ENCODE measurements at places on chromosomes 2 and 18.

DNA sequence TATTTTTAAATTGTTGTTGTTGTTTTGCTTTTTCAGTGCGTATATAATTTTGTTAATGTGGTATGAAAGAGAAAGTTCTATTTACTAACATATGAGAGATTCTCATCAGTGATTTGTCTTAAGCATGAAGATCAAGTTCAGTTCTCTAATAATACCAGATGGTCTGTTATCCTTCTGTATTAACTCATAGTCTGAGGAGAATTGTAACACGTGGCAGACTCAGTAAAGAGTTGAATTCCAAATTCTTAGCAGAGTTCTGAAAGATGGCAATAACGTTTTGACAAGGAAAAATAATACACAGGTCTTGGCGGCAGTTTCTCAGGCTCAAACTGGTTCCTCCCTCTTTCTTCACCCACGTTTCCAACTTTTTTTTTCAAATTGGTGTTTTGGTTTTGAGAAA lies 17.2 kb upstream of the COL3A1 start:
- DNase-seq, result no peak

- no peak for DNase-seq
These were observed 258.5 kb downstream of the ALK start for GRCh38 chr2:29662861-29663260.

GRCh38 chr18:67896451-67896850 lies 379.9 kb upstream of the DSEL start:
- DNase-seq, result no peak

GRCh38 chr2:176997792-176998169 lies 214.8 kb upstream of the HNRNPA3 start:
- no peak for DNase-seq

DNA sequence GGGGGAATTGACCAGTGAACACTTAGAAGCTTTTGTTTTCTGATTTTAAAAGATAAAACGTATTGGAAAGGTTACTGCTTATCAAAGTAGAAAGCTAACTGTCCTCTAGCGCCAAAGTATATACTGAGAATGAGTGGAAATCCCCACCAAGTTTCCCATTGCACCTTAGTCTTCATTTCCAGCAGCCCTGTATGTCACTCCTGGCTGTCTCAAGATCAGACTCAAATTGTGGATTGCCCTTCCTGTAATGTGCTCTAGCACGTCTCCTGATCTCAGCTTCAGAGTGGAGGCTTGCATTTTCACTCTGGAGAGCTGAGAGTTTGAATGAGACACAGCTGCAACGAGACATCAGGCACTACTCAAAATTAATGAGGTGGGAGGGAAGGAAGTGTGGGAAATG lies 26.6 kb downstream of the MFF start:
- no peak for DNase-seq

DNA sequence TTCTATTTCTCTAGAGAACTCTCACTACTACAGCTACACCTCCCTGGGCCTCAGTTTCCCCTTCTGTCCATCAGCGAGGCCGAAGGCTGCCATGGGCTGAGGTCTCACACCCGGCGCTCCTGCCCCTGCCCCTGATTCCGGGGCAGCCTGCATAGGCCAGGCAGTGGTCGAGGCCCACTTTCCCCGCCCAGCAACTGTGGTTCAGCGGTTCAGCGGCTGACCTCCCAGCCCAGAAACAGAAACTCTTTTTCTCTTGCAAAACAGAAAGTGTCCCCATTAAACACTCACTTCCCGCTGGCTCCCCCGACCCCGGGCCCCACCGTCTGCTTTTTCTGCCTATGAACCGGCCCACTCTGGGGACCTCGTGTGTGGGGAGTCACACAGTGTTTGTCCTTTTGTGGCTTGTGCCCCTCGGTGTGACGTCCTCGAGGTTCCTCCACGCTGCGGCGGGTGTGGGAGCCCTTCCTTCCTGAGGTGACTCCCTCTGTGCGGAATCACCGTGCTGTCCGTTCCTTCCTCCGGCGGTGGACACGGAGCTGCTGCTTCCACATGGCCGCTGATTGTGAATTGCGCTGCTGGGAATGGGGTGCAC lies 16.0 kb downstream of the PDCD1 start:
- peak; percentile 49 for DNase-seq

GRCh38 chr2:174035981-174036742 lies 71.0 kb upstream of the SP3 start:
- no peak for DNase-seq

GRCh38 chr2:135821190-135821589 lies 15.8 kb downstream of the LCT start:
- DNase-seq, result no peak

GRCh38 chr2:28296243-28296642 lies 96.4 kb upstream of the FOSL2 start:
- DNase-seq, result no peak

- no peak for DNase-seq
These were observed 49.8 kb upstream of the TNP1 start for GRCh38 chr2:216909541-216910210.

GRCh38 chr2:56109994-56110393 lies 73.8 kb upstream of the CCDC85A start:
- DNase-seq, result no peak

GRCh38 chr18:79367989-79368388 lies 27.7 kb upstream of the NFATC1 start:
- no peak for DNase-seq

GRCh38 chr18:74870950-74871349 lies 273.3 kb downstream of the ZNF407 start:
- DNase-seq, result no peak

- DNase-seq, result no peak
These were observed 96.0 kb downstream of the ACKR3 start for GRCh38 chr2:236665572-236666118.

- peak; percentile 96 for DNase-seq
These were observed at the start of gene TXNL4A for GRCh38 chr18:79988451-79989194. TXNL4A (minus strand) TSS chr18:79988563; CDS start chr18:79988392, 171 bp downstream.

GRCh38 chr2:235660484-235661082 lies 166.7 kb downstream of the AGAP1 start:
- DNase-seq, result no peak

DNA sequence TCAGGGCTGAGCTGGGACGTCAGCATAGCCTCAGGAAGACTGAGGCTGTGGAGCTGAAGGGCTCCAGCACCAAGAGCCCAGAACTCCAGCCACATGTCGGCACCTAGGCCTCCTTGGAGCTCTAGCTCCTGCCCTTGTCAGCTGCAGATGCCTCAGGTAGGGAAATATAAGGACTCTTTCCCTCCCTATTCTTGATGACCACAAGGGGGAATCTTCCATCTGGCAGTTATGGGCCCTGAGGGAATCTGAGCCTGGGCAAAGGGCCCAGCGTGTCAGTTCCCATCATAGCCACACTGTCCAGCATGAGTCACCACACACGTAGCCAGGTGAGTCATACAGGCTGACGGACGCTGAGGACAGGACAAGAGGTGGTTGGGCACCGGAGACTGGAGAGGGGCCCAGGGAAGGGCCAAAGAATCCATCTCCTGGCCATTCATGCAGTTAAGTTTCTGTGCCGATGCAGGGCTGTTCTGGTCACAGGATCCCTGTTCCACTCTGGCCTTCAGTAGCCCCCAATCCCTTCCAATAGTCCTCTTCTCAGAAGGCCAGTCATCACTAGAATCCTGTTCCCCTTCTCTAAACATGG lies 1.8 kb downstream of the MPV17 start:
- DNase-seq, result peak; percentile 81

GRCh38 chr18:59220784-59221765 lies 1.1 kb downstream of the GRP start:
- DNase-seq, result no peak

GRCh38 chr2:46142546-46143428 lies 154.4 kb upstream of the EPAS1 start:
- DNase-seq, result no peak

DNA sequence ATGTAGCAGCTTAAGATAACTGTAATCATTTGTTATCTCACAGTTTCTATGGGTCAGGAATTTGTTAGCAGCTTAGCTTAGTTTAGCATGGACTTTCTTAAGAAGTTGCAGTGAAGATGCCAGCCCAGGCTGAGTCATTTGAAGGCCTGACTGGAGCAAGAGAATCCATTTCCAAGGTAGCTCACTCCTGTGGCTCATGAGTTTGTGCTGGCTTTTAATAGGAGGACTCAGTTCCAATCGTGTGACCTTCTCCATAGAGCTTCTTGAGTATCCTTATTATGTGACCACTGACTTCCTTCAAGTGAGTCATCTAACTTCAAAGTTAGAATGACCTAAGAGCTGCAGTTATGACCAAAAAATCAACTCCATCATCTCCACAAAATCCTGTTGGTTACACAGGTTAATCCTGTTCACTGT lies 1.4 kb downstream of the GPATCH11 start:
- DNase-seq, result no peak

GRCh38 chr18:13141209-13141608 lies 77.4 kb upstream of the LDLRAD4 start:
- no peak for DNase-seq

DNA sequence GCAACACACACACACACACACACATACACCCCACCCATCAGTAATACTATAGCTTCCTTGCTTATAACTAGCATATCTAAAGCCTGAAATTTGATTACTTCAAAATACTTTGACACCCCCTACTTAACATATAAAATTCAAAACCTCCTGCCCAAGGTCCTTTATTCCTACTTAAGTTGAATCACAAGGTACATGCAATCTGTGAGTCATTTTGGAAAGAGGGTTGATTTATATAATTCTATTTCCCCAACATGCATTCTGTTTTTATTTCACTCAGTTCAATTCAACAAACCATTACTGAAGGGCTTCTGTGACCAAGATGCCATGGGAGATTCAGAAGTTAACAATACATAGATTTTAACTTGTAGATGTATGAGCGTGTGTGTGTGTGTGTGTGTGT lies 420.7 kb downstream of the METTL4 start:
- no peak for DNase-seq

DNA sequence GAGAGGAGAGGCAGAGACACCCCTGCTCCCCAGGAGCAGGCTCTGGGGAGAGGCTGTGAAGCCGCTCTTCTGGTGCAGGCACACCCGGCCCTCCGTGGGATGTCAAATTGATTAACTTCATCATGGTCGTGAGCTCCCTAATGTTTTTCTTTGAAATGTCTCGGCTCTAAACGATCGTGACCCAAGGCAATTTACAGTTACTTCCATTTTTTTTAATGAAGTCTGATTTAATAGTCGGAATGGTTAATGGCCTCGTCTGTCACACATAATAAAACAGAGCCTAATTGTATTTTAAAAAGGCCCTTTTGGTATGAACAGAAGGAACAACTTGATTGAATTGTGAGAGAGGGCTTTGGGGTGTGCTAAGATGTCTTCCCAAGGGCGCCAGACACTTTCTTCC lies 130.2 kb downstream of the SMAD2 start:
- DNase-seq, result no peak

GRCh38 chr2:29880084-29880483 lies 41.3 kb downstream of the ALK start:
- DNase-seq, result no peak

DNA sequence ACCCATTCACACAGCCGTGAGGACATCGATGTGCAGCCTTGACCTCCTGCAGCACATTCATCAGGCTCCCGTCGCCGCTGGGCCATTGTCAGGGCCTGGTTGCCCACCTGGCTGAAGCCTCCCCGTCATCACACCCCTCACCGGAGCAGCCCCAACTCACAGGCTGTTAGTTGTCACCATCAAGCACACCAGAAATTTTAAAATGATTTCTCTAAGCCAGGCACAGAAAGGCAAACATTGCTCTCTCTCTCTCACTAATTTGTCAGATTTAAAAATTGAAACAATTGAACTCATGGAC lies 167.1 kb downstream of the RTP5 start:
- no peak for DNase-seq

- DNase-seq, result no peak
These were observed 43.3 kb upstream of the EDAR start for GRCh38 chr2:109032229-109032820.

GRCh38 chr2:18578033-18578432 lies 11.3 kb downstream of the NT5C1B start:
- no peak for DNase-seq

GRCh38 chr2:224369028-224369632 lies 32.8 kb downstream of the FAM124B start:
- DNase-seq, result no peak

- DNase-seq, result no peak
These were observed 239.0 kb upstream of the MMADHC start for GRCh38 chr2:149826471-149827125.

- no peak for DNase-seq
These were observed 62.9 kb upstream of the CYRIA start for GRCh38 chr2:16728351-16729136.

GRCh38 chr2:150812066-150812465 lies 324.6 kb upstream of the RND3 start:
- no peak for DNase-seq

- DNase-seq, result no peak
These were observed 165.4 kb downstream of the CAPN13 start for GRCh38 chr2:30641765-30642345.

- no peak for DNase-seq
These were observed 275.3 kb upstream of the SLC14A2 start for GRCh38 chr18:45339810-45340550.

- DNase-seq, result peak; percentile 19
These were observed 487.6 kb downstream of the METTL4 start for GRCh38 chr18:2083691-2084090.
